ENCODE measurements at places on chromosomes 2 and 18. TPM values are rescaled to one million over a fixed set of nuclear protein-coding genes. Genes with fewer than 3 reads are reported as not detected.

- DNase-seq = peak; percentile 67
Observed at GRCh38 chr2:220779931-220780330, 792.2 kb downstream of the EPHA4 start.

- DNase-seq = peak; percentile 12
Observed at GRCh38 chr2:214169736-214170135, 241.1 kb upstream of the VWC2L start.

- DNase-seq = peak; percentile 97
Observed at GRCh38 chr2:180125245-180125962, 118.3 kb upstream of the CWC22 start.

- DNase-seq = no peak
Observed at GRCh38 chr18:42185486-42185885, 230.5 kb downstream of the PIK3C3 start.

DNA sequence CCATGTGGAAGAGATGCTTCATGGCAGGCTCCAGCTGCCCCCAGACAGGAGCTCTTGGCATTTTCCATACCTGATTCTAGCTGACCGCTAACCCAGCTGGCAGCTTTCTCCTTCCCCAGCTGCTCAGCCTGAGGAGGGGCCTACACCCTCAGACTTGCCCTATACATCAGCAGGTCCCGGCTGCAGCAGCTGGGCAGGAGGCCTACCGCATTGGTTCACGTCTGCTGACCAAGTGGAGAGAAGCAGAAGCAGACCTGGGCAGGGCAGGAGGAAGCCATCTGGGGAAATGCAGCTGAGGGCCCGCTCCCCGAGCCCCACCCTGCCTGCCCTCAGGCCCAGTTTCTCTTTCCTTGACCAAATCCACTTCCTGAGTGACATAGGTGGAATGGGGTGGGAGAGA, 50.7 kb downstream of the LBH start:
- no peak for DNase-seq

- DNase-seq = no peak
Observed at GRCh38 chr2:124822516-124822915, 797.4 kb downstream of the CNTNAP5 start.

GRCh38 chr18:55322178-55322735, 265.7 kb downstream of the TCF4 start:
- DNase-seq = peak; percentile 96

- DNase-seq = no peak
Observed at GRCh38 chr2:40386177-40386576, 65.7 kb downstream of the SLC8A1 start.

DNA sequence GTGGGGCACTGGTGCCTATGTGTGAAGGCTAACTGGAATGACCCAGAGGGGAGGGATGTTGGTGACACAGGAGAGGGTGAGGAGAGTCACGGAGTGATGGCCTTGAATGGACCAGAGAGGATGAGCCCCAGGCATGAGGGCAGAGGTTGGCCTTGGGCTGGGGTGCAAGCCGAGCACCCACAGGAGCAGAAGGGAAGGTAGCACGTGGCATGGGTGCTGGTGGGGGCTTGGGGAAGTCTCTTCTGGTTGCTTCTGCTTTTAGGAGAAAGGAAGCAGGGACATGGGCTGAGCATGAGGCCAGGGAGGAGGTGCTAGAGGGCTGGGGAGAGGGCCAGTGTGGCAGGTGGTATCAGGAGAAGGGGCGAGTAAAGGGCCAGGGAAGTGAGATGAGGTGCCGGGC, 183.8 kb downstream of the DYSF start:
- DNase-seq = no peak

DNA sequence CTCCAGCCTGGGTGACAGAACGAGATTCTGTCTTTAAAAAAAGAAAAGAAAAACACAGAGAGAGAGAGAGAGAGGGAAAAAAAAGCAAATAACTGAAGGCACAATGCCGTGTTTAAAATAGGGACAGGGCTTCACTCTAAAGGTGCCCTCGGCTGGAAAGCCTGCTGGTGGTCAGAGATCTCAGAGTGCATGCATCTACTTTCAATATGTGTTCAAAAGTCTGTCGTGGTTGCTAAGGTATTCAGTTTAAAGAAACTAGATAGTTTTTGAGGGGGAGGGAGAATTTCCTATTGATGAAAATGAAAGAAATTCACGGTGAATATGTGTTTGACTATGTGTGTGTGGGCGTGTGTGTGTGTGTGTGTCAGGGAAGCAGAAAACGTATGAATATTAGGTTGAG, 11.0 kb upstream of the CBLN2 start:
- no peak for DNase-seq

DNA sequence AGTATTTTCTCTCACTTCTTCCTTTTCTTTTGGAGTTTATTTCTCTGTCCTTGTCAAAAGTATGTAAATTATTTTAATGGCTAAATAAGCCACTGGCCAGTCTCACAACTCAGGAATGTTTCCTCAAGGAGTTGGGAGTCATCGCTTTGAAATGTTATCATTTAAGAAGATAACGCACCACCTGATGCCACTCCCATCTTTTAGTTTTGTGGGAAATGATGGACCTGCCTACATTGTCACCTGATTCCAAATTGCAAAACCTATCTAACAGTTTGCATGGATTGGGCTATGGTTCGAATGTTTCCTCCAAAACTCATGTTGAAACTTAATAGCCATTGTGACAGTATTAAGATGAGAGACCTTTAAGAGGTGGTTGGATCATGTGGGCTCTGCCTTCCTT, 32.4 kb upstream of the PPM1B start:
- DNase-seq = peak; percentile 76

- no peak for DNase-seq
Observed at GRCh38 chr2:3972377-3972776, 269.0 kb downstream of the DCDC2C start.

DNA sequence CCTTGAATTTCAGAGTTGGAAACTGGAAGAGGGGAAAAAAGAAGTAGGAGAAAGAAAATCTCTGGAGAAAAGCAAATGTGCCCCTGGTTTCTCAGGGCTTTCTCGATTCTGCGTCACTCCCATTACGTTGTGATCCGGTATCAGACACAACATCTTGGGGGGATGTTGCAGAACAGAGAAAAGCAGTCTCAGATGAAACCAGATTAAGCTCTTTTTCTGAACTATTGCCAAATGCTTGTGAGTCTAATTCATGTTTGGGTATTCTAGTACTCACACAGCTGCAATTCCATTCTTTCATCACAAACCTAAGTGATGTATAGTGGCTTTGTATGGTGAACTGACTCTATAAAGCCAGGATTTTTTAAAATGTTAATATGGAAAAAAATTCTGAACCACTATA, 233.2 kb downstream of the TCF4 start:
- DNase-seq = no peak

DNA sequence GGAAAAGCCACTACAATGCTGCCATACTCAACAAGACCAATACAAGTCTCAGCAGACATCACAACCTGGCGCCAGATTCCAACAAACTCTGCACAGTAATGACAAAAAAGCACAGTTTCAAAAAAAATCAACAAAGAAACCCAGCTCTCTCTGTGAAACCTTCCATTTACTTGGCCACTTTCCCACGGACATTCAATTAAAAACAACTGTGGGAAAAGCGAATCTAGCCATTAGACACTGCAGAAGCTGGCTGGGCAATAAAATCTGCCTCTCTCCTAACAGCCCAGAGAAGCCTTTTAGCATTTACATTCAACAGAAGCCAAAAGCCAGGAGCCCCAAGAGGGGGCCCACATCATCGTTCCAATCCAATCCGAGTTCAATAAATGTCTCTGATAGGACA, 128.9 kb downstream of the HDAC4 start:
- peak; percentile 44 for DNase-seq

- no peak for DNase-seq
Observed at GRCh38 chr2:45904946-45905631, 253.6 kb downstream of the PRKCE start.

DNA sequence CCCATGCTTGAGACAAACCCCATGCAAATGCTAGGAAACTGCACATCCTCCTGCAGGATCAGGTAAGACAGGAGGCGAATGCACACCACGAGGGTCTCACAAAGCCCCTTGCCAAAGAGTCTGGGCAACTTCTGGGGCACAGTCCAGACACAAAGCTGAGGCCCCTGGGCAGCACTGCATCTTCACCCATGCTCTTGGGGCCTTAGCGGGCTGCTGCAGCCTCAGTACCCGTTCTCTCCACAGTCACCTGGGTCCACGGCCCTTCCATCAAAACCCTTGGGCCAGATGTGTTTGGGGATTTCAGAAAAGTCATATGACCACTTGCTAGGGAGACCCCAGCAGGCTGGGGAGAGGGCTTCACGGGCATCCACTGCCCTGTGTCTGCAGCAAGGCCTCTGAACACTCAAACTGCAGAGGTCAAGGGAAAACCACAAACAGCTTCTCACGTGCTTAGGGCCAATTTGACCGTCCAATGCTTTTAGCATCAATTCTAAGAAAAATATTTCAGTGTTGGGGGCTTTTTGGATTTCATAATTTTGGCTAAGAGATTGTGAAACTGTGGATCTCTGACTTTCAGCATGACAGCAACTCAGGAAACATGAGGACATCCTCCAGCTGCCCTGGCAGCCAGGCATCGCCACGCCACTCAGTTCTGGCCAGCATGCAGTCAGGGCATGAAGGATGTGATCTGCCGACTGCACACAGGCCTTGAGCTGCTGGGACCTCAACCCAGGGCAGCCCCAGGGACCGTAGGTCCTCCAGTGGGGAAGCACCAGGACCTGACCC, 20.0 kb downstream of the PASK start:
- no peak for DNase-seq

- peak; percentile 80 for DNase-seq
Observed at GRCh38 chr2:11389551-11390398, 45.3 kb upstream of the ROCK2 start.

- DNase-seq = no peak
Observed at GRCh38 chr2:65710779-65711295, 278.4 kb upstream of the SPRED2 start.

- DNase-seq = no peak
Observed at GRCh38 chr2:119112770-119113488, 45.6 kb downstream of the C1QL2 start.

DNA sequence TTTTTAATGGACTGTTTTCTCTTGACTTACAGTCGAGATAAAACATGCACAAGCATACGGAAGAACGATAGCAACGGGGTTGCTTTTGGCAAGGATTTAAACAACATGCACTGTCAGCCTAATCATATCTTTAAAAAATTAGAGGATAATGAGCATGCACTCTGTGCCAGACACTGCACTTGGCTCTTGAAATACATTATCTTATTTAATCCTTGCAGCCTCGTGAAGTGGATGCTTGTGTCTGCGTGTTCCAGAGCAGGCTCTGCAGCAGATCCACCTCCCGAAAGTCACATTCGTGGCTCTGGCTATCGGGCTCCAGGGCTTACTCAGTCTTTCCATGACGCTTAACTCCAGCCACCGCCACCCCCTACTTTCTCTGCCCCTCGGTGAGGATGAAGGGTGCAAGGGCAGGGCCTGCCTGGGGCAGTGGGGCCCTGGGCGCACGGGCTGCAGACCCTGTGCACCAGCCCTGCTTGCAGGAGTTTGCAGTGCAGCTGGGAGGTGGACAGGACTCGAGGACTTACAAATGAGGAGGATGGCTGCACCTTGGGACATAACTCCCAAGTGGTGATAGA, 61.7 kb downstream of the ACKR3 start:
- peak; percentile 80 for DNase-seq

DNA sequence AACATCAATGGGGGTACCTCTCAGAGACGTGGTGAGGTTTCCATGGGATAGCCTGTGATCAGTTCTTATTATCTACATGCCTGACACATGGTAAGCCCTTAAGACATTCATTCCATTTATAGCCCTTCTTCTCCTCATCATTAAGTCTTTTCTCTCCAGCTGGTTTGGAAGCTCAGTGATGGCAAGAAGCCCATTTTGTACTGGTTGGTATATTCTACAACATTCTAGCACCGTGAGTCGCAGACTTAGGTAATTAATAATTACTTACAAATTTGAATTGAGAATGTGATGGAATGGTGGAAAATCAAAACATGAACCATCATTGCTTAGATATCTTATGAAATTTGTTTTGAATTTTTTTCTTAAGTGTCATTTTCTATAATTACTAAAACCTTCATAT, 472.6 kb downstream of the DLGAP1 start:
- no peak for DNase-seq

GRCh38 chr2:121202541-121203310, 82.3 kb downstream of the TFCP2L1 start:
- DNase-seq = no peak

DNA sequence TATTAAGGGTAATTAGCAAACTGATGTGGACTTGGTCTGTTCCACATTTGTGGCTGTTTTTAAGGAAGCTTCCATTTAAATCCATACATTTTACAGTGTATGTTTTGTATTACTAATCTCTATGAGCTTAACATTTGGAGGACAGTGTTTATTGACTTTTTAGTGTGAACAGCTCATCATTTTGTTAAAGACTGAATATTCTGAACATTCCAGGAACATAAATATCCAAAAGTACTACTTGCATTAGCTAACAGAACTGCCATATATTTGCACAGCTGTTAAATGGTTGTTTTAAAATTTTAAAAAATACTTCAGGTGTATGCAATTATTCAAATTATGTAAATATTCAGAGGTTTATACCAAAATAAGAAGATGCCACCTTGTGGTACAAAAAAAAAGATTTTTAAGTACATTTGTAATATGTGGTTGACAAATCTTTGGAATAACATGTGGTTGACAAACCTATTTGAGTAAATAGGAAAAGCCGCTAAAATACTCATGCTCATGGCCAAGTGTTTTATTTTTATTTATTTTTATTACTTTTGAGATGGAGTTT, 439.7 kb upstream of the FANCL start:
- peak; percentile 2 for DNase-seq

DNA sequence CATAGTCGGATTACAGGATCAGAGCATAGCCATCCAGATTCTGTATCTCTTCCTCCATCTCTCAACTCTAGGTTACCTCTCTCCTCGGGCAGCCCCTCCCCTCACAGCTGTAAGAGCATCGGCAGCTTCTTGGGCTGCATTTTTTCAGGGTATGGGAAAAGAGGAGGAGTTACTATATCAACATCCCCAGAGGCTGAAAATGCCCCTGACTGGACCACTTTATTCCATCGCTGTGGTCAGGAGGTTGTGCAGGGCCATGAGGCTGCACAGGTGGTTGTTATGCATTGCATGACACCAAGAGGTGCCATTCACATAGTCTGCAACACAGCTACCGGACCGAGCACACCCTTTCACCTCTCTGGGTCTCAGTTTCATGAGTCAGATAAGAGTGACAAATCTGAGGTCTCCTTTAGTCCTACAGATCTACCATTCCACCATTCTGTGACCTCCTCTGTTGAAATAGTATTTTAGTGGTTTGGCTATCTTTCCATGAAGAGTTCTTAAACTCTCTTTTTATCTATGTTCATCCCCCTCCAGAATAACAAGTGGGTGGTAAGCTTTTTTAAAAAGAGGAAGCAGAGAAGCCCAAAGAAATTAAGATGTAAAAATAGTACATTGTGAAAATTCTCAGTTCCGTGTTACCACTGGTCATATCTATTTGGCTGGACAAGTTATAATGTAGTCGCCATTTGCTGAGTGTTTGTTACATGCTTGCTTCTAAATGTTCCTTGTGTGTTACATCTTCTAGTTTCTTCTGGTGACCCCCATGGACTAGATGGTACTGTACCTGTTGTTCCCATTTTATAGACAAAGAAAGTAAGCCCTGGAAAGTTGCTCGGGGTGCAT, 56.6 kb upstream of the SLC1A4 start:
- DNase-seq = no peak

Gene MOGAT1
- total RNA-seq = not detected

Gene GPR75
- total RNA-seq = 2.4 TPM

Gene RAB6C
- total RNA-seq = not detected

Gene WDR35
- 21.0 TPM for total RNA-seq

Gene PROM2
- 0.18 TPM for total RNA-seq

Gene FNDC4
- 7.3 TPM for total RNA-seq

Gene RNF144A
- 10.8 TPM for total RNA-seq

Gene SATB2
- total RNA-seq = 2.3 TPM

Gene HOXD12
- total RNA-seq = not detected

Gene KCNJ3
- total RNA-seq = not detected
